ENCODE measurements at places on chromosomes 7 and 10. TPM values are rescaled to one million over a fixed set of nuclear protein-coding genes. Genes with fewer than 3 reads are reported as not detected.

The RSPH10B gene
- total RNA-seq, result 2.7 TPM

The CLCN1 gene
- total RNA-seq, result not detected

The NUTM2A gene
- total RNA-seq, result 2.3 TPM

The MBL2 gene
- total RNA-seq, result not detected

The CXCL12 gene
- 73.8 TPM for total RNA-seq

The PRPS1L1 gene
- not detected for total RNA-seq

The IDI2 gene
- not detected for total RNA-seq

The PGAM2 gene
- total RNA-seq, result 0.44 TPM

The TRIM73 gene
- total RNA-seq, result 5.6 TPM

The FEZF1 gene
- not detected for total RNA-seq

DNA sequence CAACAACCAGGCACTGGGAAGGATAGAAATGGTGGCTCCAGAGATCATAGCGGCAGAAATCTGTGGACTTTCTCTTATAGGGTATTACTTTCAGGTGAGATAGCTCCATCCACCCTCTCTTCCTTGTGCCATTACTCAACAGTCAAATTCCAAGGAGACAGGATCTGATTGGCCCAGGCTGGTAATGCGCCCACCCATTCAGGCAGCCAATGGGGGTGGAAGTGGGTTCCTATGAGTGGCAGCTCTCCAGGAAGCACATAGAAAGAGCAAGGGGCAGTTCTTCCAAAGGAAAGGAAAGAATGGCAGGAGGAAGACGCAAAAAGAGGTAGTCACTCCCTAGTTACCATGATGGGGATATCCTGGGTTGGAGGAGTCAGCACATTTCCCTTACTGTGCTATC, 94.4 kb downstream of the STRA8 start:
- DNase-seq, result no peak
- no peaks in the 10 kb centered on the region for H3K4me1 ChIP-seq
- no peak overlapping the region for H3K4me3 ChIP-seq
- no peak overlapping the region for H3K27ac ChIP-seq

DNA sequence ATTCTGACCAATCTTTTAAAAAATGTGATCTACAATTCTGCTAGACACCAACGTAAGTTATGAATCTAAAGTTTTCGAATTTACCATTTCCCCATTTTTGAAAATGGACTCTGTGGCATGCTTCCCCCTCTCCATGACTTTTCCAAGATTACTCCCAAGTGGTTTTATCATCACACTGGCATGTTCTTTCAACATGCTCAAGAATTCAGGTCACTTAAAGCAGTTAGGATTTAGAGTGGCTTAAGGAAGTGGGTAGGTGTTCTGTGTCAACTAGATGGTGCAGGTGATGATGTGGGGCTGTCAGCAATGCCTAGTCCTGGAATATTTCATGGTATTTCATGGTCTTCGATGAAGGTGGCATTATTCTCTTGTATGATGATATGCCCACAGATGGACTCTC, 164.0 kb upstream of the ASAH2 start:
- DNase-seq, result no peak
- H3K27ac ChIP-seq, result no peak overlapping the region
- H3K27me3 ChIP-seq, result no peaks in the 10 kb centered on the region
- no peaks in the 10 kb centered on the region for H3K36me3 ChIP-seq
- H3K4me1 ChIP-seq, result peaks cover 54% of the 10 kb centered on the region

DNA sequence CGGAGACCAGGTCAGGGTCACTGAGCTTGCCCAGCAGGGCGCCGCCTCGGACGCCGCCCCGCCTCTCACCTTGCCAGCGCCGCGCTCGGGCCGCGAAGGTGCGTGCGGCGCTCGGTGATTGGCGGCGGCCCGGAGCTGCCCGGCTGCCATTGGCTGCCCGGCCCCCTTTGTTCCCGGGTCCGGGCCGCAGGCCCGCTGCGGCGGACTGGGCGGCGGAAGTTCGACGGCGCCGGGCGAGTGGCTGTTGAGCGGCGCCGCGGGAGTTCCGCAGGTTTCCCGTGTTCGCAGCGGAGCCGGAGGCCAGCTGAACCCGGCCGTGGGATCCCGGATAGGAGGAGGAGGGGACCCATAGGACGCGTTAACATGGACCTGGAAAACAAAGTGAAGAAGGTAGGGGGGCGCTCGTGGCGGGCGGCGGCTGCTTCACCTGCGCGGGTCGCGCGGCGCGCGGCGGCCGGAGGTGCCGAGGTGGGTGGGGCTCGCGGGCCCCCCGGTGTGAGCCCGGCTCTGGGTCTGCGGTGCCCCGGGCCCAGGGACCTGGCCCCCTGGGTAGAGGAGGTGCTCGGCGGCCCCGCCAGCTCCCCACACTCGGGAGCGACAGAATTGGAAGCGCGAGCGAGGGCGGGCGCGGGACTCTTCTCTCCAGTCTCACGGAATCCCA, at the start of gene TES:
Gene TES, plus strand, starts transcription at position 195 of the 661 bp plus-strand sequence. Its CDS starts 169 bp downstream, at position 364.
- H3K4me3 ChIP-seq, result peak within 1 kb of the TSS; percentile 73
- no peaks in the 10 kb centered on the region for H3K27me3 ChIP-seq
- DNase-seq, result peak; percentile 87
- H3K4me1 ChIP-seq, result peaks cover 38% of the 10 kb centered on the region

- no peak for DNase-seq
- H3K4me3 ChIP-seq, result no peak overlapping the region
- peaks cover 8% of the 10 kb centered on the region for H3K4me1 ChIP-seq
- no peak overlapping the region for H3K27ac ChIP-seq
Measured at GRCh38 chr10:5508786-5509185, 9.4 kb upstream of the CALML5 start.

GRCh38 chr10:42975558-42976340, 101.1 kb upstream of the RET start:
- H3K4me3 ChIP-seq, result no peak overlapping the region
- no peak for DNase-seq
- H3K36me3 ChIP-seq, result no peaks in the 10 kb centered on the region
- no peak overlapping the region for H3K27ac ChIP-seq

GRCh38 chr10:88395677-88396076, 187.4 kb downstream of the RNLS start:
- peaks cover 5% of the 10 kb centered on the region for H3K4me1 ChIP-seq
- H3K36me3 ChIP-seq, result no peaks in the 10 kb centered on the region
- no peaks in the 10 kb centered on the region for H3K27me3 ChIP-seq
- no peak overlapping the region for H3K27ac ChIP-seq

DNA sequence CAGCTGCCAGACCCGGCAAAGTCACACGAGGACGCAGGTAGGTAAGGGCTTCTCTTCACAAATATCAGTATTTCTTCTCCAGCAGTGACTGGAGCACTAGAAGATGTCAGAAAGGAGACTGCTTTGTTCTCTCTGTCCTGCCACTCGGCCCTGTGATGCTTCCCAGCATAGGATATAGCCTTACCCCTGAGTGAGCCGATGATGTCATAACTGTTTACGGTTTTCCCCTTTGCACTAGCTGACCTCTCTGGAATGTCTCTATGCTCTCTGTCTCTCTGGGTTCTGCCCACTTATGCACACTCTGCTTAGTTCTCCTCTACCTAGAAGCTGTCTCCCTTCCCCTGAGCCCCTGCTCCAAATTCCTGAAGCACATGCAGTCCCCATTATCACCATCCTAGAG, 167.5 kb upstream of the PODXL start:
- DNase-seq, result no peak
- H3K4me1 ChIP-seq, result no peaks in the 10 kb centered on the region

- no peaks in the 10 kb centered on the region for H3K27me3 ChIP-seq
- no peaks in the 10 kb centered on the region for H3K4me1 ChIP-seq
- H3K36me3 ChIP-seq, result peaks cover 23% of the 10 kb centered on the region
- H3K4me3 ChIP-seq, result no peak overlapping the region
- DNase-seq, result no peak
- H3K27ac ChIP-seq, result no peak overlapping the region
Measured at GRCh38 chr10:8006274-8006999, 48.1 kb upstream of the GATA3 start.

GRCh38 chr7:84700563-84701370, 486.1 kb downstream of the SEMA3D start:
- no peaks in the 10 kb centered on the region for H3K4me1 ChIP-seq
- no peak overlapping the region for H3K4me3 ChIP-seq
- H3K27me3 ChIP-seq, result no peaks in the 10 kb centered on the region
- H3K36me3 ChIP-seq, result no peaks in the 10 kb centered on the region
- no peak overlapping the region for H3K27ac ChIP-seq
- DNase-seq, result no peak

DNA sequence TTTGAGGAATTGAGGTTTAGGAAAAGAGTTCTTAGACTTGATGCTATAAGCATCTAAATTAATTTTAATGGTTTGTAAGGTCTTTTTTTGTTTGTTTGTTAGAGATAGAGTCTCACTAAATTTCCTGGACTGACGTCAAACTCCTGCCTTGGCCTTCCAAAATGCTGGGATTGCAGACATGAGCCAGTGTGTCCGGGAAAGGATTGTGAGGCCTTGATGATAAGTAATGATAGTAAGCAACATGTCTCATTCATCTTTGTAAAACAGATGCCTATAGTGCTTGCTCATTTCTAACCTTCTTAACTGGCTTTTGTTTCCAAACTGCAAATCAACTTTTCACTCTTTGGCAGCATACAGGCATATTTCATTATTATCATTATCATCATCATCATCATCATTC, 176.0 kb upstream of the KCND2 start:
- no peaks in the 10 kb centered on the region for H3K36me3 ChIP-seq
- no peaks in the 10 kb centered on the region for H3K27me3 ChIP-seq
- DNase-seq, result no peak
- H3K4me1 ChIP-seq, result no peaks in the 10 kb centered on the region

- no peaks in the 10 kb centered on the region for H3K36me3 ChIP-seq
- H3K4me3 ChIP-seq, result no peak overlapping the region
- peak; percentile 76 for DNase-seq
- no peaks in the 10 kb centered on the region for H3K27me3 ChIP-seq
- H3K27ac ChIP-seq, result peak overlapping the region; percentile 77
Measured at GRCh38 chr7:106421181-106421762, 136.5 kb upstream of the NAMPT start.

DNA sequence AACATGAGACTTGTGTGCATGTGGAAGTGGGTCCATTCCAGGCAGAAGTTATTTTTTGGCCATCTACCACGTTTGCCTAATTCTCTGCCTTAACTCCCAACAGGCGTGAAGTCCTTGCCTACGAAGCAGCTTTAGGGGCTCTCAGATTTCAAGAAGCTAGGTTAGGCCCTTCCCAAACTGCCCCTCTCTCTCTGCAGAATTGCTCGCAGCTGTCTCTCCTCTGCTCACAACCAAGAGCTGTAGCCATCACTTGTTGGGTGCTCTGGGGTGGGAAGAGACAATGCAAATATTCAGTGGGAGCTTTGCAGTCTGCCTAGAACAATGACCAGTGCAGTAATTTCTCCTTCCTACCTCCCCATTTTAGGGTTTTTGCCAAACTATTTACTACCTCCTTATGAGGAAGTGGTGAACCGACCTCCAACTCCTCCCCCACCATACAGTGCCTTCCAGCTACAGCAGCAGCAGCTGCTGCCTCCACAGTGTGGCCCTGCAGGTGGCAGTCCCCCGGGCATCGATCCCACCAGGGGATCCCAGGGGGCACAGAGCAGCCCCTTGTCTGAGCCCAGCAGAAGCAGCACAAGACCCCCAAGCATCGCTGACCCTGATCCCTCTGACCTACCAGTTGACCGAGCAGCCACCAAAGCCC, 24.9 kb downstream of the CYP17A1 start:
- DNase-seq, result peak; percentile 52
- H3K4me1 ChIP-seq, result peaks cover 55% of the 10 kb centered on the region
- no peak overlapping the region for H3K27ac ChIP-seq
- H3K27me3 ChIP-seq, result no peaks in the 10 kb centered on the region

GRCh38 chr10:48254750-48255512, 19.6 kb downstream of the FRMPD2 start:
- no peak overlapping the region for H3K4me3 ChIP-seq
- H3K4me1 ChIP-seq, result no peaks in the 10 kb centered on the region
- no peaks in the 10 kb centered on the region for H3K36me3 ChIP-seq
- DNase-seq, result no peak
- no peaks in the 10 kb centered on the region for H3K27me3 ChIP-seq
- no peak overlapping the region for H3K27ac ChIP-seq

- DNase-seq, result no peak
- H3K27me3 ChIP-seq, result no peaks in the 10 kb centered on the region
- H3K4me3 ChIP-seq, result no peak overlapping the region
- peaks cover 29% of the 10 kb centered on the region for H3K36me3 ChIP-seq
- no peak overlapping the region for H3K27ac ChIP-seq
Measured at GRCh38 chr7:74362266-74362665, 73.1 kb downstream of the CLIP2 start.

- DNase-seq, result no peak
- H3K4me3 ChIP-seq, result no peak overlapping the region
- H3K27ac ChIP-seq, result no peak overlapping the region
- no peaks in the 10 kb centered on the region for H3K27me3 ChIP-seq
Measured at GRCh38 chr7:904847-905246, 28.5 kb downstream of the GET4 start.

DNA sequence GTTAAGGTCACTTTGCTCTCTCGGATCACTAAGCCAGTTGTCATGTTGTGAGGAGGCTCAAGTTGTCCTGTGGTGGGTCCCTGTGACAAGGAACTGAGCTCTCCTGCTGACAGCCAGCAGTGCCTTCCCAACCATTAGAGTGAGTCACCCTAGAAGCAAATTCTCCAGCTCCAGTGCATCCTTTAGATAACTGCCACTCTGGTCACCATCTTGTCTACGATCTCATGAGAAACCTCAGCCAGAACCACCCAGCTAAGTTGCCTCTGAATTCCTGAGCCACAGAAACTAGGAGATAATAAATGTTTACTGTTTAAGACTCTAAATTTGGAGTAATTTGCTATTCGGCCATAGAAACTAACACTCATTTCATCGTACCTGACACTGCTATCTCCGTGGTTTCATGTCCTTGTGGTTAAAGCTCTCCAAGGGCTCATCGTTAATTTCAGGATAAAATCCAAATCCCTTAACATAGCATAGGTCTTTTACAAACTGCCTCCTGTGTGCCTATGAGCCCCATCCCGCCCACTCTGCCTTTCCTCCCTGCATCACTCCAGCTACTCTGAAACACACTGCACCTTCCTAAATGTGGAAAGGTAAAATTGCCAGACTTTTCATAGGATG, 56.5 kb upstream of the WIPF3 start:
- H3K27me3 ChIP-seq, result no peaks in the 10 kb centered on the region
- H3K36me3 ChIP-seq, result no peaks in the 10 kb centered on the region
- no peak overlapping the region for H3K4me3 ChIP-seq
- no peak overlapping the region for H3K27ac ChIP-seq
- no peak for DNase-seq
- H3K4me1 ChIP-seq, result no peaks in the 10 kb centered on the region

GRCh38 chr10:1354809-1355710, 298.9 kb downstream of the WDR37 start:
- peaks cover 6% of the 10 kb centered on the region for H3K27me3 ChIP-seq
- H3K4me3 ChIP-seq, result no peak overlapping the region
- H3K36me3 ChIP-seq, result no peaks in the 10 kb centered on the region
- H3K27ac ChIP-seq, result no peak overlapping the region

DNA sequence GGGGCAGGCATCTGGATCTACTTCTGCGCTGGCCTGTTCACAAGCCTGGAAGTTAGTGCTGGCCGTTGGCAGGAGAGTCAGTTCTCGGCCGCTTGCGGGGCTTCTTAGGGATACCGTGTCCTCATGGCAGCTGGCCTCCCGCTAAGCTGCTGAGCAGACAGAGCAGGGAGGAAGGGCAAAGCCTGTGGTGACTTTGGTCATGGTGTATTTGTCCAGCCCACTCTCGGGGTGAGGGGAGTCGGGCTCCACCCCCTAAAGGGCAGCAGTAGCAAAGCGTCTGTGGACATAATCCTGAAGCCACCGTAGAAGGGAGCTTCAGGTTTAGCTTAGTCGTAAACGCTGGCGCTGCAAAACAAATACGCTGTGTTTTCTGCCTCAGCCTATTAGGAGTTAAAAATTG, 12.2 kb downstream of the UBE3C start:
- no peak for DNase-seq
- H3K4me1 ChIP-seq, result peaks cover 6% of the 10 kb centered on the region
- H3K27me3 ChIP-seq, result no peaks in the 10 kb centered on the region
- H3K36me3 ChIP-seq, result no peaks in the 10 kb centered on the region
- no peak overlapping the region for H3K27ac ChIP-seq

GRCh38 chr10:129445436-129446182, 21.4 kb upstream of the MGMT start:
- no peak overlapping the region for H3K4me3 ChIP-seq

Measured in lower lobe of right lung (tissue), 2 donors.